GM03348 (cell line): ENCODE measurements at places on chromosomes 3 and 15.

DNA sequence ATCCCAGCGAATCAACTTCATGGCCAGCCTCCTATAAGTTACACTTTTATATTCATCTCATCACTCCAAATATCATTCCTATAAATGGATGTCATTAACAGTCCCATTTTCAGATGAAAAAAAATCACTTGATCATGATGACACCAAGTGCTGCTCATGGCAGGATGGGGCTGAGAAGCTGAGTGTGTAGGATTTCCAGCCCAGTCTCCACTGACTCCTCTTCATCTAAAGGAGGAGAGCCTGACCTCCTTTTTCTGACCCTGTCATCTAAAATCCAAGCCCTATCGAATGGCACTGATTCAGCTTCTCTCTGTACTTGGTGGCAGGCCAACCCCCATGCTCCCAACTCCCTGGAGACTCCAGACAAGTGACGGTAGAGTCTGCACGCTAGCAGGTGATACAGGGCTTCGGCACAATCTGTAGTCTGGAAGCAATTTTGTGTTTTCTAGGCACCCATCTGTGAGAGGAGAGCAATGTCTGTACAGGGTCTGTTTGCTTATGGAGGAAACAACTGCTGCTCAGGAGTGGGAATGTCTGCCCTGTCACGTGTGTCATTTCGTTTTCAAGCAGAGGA, 103.2 kb downstream of the EPHB1 start:
- DNase-seq: no peak

GRCh38 chr15:98308117-98308516, 340.2 kb upstream of the IGF1R start:
- DNase-seq: no peak

DNA sequence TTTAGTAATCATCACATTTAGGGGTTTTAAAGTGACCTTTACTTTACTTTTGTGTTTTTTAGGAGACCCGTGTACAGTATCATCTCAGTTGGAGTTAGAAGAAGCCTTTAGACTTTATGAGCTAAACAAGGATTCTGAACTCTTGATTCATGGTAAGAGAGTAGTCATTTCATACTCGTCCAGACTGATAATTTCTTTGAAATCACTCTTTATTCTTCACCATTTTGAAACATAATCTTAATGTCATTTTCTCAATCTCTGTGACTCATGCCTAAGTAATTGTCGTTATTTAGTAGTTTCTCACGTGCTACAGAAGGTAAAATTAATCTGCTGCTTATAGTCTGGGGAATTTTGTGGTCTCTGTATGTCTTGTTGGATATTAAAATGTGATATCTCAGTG, 37.7 kb downstream of the PRKCI start:
- DNase-seq: no peak

- peak; percentile 69 for DNase-seq
Measured at GRCh38 chr3:28916713-28917499, 364.0 kb upstream of the RBMS3 start.

- no peak for DNase-seq
Measured at GRCh38 chr3:66555214-66555844, 54.5 kb upstream of the LRIG1 start.

GRCh38 chr3:54133196-54133595, 10.8 kb downstream of the CACNA2D3 start:
- no peak for DNase-seq

DNA sequence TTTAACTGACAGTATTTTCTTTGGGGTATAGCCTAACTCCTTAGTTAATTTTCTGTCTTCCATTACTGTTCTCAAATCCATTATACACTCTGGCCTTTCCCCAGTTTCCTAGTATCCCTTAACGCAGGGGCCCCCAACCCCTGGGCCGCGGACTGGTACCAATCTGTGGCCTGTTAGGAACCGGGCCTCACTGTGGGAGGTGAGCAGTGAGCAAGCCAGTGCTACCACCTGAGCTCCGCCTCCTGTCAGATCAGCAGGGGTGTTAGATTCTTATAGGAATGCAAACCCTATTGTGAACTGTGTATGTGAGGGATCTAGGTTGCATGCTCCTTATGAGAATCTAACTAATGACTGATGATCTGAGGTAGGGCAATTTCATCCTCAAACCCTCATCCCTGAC, 75.1 kb downstream of the DOCK3 start:
- no peak for DNase-seq

- DNase-seq: peak; percentile 76
Measured at GRCh38 chr15:32838820-32839219, 121.0 kb downstream of the GREM1 start.

GRCh38 chr3:174812172-174812862, 46.8 kb upstream of the NAALADL2 start:
- DNase-seq: no peak

- no peak for DNase-seq
Measured at GRCh38 chr3:108124337-108125152, 33.7 kb upstream of the CD47 start.

- peak; percentile 14 for DNase-seq
Measured at GRCh38 chr3:130834476-130834875, 59.4 kb upstream of the ATP2C1 start.

GRCh38 chr3:52372822-52373504, 56.8 kb downstream of the DNAH1 start:
- DNase-seq: peak; percentile 44

DNA sequence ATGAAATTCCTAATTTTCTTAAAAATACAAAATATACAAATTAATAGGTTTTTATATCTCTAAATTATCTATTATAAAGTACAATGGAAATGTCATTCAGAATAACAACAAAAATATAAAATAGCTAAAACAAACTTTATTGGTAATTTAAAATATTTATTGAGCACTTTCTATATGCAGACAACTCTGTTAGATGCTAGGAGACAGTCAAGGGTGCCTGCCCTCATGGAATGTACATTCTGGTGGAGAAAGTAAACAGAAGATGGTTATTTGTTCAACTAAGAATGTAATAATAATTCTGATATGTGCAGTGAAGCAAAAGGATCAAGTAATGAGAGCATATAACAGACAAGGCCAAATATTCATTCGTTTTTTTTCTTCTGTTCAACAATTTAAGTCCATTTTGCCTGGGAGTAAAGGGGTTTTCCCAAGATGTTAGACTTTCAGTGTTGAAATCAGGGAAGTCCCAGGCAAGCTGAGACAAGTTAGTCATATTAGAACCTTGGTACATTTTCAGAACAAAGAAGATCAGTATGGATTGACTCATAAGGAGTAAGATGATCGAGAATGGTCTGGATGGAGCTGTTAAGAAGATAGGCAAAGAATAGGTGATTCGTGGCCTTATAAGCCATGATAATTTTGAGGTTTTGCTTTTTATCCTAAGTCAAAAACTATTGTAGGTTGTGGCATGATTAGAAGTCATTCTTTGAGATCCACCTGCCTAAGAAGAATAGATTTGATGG, 150.2 kb upstream of the MLF1 start:
- peak; percentile 15 for DNase-seq

DNA sequence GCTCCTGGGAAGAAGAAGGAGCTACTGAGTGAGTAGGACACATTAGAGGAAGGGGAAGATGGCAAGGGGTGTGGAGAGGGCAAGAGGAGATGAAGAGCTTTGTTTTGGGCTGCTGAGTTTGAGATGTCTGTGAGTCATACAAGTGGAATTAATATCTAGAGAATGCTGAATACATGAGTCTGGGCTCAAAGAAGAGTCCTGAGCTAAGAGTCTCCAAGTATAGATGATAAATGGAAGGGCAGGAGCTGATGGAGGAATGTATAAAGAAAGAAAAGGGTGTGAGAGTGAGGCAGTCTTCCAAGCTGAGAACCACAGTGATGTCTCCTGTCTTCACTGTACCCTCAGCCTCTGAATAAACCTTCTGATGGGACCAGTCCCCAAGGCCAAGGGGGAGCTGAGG, 205.5 kb upstream of the MRPL3 start:
- peak; percentile 55 for DNase-seq

GRCh38 chr15:50135031-50135551, 16.1 kb upstream of the ATP8B4 start:
- no peak for DNase-seq

DNA sequence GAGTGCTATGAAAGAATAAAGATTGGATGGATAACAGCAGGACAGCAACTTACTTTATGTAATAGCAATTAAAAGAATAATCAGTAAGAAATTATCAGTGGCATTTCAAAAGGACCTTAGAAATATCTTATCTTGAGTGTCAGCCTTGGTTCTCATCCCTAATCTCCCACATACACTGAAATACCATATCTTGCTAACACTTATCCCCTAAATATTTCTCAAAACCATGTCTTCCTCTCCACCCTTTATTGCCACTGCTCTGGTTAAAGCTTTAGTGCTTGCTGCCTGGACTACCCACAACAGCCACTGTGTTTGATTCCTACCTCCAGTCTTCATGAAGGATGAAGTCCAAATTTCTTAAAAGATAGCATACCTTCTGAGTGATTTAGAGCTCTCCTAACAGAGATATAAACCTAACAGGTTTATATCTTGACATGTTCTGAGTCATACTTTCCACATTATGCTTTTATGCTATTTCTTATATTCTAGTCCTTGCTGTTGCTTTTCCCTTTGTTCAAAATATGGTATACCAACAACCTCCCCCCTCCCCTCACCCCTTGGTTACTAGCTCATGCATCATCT, 202.8 kb downstream of the RSRC1 start:
- DNase-seq: no peak

DNA sequence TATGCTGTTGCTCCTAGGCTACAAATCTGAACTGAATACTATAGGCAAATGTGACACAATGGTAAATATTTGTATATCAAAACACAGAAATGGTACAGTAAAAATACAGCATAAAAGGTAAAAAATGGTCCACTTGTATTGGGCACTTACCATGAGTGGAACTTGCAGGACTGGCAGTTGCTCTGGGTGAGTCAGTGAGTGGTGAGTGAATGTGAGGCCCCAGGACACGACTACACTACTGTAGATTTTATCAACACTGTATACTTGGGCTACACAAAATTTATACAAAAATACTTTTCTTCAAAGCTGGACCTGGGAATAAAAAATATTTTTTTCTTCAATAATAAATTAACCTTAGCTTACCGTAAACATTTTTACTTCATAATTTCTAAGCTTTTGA, 41.6 kb upstream of the DUT start:
- no peak for DNase-seq

DNA sequence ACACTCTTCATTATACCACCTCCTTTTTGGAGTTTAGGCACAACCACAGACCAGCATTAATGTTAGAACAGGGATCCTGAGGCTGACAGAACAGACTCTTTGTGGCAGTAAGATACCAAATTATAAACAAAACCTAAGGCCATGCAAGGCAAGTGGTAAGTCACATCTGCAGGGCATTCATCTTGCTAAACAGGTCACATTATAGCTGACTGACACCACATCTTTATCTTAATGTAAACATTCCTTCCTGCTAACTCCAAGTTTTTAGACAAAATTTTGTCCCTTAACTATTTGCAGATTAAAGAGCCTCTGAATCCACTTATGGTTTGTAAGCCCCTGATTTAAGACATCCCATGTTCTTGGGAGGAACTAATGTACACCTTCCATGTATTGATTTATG, 500.6 kb downstream of the PYDC2 start:
- no peak for DNase-seq

DNA sequence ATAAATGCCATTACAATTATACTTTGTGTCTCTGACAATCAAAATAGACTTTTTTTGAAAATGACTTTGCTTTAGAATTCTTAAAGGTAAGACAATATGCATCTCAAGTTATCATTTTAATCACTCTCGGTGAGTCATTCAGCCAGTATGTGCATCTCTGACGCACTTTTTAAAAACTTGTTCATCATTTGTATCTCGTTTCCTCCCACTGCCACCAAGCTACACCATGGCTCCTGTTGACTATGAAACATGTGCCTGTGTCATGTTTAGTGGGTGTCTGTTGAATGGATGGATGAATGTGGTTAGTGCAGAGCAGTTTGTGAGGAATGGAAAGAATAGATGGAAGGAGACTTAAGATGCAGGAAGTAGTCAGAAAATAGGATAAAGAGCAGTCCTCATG, 68.6 kb downstream of the ARPP21 start:
- DNase-seq: no peak

DNA sequence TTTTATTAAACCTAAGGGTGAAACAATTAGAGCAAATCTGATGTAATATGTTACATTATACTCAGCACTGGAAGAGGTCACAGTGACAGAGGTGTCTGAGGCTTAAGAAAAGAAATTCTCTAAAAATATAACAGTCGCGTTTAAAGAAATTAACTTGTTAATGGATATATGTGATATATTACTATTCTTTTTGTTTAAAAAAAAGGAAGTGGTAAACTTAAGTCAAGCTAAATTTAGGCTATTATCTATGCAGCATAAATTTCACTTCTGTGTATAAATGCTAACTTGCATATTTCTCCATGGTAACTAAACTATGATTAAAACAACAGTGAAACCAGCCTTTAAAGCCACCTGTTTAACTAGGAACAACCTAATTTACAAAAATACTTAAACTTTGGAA, 191.3 kb downstream of the FOXP1 start:
- no peak for DNase-seq

DNA sequence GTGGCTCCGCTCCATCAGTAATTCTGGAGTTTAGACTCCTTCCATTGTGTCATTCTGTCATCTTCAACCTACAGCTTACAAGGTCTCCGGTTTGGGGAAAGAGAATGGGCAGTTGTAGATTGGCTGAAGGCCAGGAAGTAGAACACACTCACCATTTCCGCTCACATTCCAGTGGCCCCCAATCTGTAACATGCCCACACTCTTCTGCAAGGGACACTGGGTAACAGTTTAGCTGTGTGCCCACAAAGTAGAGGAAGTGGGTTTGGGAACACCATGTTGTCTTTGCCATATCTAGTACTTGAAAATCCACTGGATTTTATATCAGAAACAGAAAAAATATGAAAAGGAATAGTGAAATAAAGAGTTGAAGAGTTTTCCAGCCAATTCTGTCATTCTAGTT, 153.5 kb downstream of the SV2B start:
- DNase-seq: no peak

GRCh38 chr3:180624714-180625113, 22.8 kb downstream of the TTC14 start:
- no peak for DNase-seq

DNA sequence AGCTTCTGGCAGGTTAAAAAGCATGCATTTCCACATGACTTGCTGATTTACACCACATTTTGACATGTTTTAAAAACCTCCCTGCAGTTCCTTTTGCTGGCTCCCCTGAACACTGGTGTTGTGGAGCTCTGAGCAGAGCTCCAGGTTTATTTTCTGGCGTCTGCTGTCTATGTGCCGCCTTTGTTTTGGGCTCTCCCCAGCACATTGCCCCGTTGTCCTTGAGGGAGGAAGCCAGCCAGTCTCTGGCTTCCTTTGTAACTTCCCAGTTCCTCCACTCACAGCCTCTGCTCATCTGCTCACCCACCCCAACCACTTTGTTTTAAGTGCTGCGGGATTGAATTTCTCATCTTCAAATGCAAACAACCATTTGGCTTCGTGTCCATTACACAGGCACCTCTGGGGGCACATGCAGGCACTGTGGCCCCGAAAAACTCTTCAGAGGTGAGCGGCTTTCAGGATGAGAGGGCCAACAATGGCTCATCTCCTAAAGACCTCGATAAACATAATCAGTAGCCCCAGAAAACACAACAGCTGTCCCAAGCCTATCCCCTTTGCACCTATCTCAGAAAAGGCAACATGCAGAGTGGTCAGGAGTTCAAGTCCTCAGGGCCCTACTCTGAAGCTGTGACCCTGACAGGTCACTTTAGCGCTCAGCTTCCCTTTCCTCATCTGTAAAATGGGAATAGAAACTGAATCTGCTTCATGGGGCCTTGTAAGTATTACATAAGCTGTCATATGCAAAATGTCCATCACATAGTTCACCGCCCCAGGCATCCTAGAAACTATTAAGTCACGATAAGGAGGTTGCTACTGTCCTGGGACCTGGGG, 1.3 kb upstream of the MEF2A start:
- peak; percentile 43 for DNase-seq
